ENCODE measurements at places on chromosomes 3 and 15.
A peak's percentile ranks its signal among the peaks of the same experiment; 100 is the strongest.

DNA sequence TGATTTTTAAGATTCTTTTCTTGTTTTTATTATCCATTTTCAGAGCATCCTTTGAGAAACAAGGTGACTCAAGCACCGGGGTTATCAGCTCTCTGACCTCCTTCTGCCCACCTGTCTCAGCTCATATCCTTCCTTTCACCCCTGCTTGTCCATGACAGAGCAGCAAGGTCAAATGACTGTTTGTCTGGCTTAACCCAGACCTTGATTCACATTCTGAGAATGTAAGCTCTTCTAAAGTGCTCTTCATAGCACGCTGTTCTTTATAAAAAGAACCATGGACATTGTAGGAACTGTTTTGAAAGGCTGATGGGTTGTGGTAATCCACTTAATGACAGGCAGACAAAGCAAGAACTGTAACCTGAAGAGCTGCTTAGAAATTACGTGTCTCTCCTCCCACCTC lies 122.5 kb downstream of the CHST2 start:
- DNase-seq: no peak

- DNase-seq: no peak
These were observed 31.6 kb downstream of the CFAP44 start for GRCh38 chr3:113409676-113410075.

GRCh38 chr3:143831208-143831607 lies 17.1 kb downstream of the SLC9A9 start:
- DNase-seq: no peak

- DNase-seq: no peak
These were observed 72.4 kb downstream of the RHCG start for GRCh38 chr15:89423981-89424380.

DNA sequence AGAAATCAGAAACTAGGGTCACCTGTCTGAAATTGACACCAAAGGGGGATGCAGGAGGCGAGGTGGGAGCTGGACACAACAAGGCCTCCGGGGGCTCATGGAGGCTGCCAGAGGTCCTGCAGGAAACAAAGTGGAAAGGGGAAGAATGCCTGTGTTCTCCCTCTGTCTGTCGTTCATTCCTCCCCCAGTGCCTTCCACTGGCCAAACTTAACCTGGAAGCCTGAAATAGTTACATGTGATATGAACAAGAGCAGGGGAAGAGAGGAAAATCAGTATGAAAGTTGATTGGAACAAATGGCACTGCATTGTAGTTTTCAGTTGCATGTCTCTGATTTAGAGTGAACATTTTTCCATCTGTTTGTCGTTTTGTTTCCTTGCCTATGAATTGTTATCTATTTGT lies 502.0 kb upstream of the CFAP20DC start:
- no peak for DNase-seq

- DNase-seq: no peak
These were observed 33.6 kb downstream of the RAF1 start for GRCh38 chr3:12630292-12630691.

DNA sequence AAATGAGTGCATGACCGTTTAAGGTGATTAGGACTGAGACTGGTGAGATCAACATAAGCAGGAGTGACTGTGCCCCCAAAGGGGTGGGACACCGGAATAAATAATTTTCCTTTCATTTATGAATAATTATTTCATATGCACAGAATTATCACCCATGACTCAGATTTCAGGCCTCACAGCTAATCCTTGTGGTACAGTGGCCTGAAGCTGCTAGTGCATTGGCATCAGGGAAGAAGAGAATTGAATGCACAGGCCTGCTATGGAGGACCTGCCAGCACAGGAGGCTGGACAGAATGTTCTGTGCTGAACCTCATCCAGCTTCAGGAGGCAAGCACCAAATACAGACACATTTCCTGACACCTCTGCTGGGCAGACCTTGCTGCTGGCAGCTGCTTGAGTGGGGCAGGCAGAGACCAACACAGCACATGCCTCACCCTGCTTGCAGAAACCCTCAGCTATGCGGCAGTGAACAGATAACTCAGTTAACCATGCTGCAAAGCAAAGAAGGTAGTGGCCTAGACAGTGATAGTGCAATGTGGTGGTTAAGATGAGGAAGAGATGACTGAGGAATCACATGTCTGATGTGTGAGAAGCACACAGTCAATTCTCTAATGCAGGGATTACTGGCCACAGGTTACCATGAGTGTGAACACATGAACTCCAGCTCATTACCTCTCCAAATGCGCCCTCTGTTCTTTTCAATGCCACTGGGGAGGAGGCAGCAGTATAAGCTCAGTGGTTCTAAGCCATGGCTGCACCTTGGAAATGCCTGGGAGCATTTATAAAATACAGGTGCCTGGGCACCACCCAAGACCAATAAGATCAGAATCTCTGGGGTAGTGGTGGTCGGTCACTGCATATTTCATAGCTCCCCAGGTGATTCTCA lies 68.1 kb upstream of the SCN5A start:
- no peak for DNase-seq

- no peak for DNase-seq
These were observed 2.4 kb downstream of the RASA2 start for GRCh38 chr3:141489203-141489602.

DNA sequence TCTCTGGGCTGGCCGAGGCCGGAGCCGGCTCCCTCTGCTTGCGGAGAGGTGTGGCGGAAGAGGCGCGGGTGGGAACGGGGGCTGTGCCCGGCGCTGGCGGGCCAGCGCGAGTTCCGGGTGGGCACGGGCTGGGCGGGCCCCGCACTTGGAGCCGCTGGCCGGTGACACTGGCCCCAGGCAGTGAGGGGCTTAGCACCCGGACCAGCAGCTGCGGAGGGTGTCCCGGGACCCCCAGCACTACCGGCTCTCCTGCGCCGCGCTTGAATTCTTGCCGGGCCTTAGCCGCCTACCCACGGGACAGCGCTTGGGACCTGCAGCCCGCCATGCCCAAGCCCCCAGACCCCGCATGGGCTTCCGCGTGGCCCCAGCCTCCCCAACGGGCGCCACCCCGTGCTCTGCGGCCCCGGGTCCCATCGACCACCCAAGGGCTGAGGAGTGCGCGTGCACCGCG lies 736.3 kb upstream of the ARRDC4 start:
- no peak for DNase-seq

DNA sequence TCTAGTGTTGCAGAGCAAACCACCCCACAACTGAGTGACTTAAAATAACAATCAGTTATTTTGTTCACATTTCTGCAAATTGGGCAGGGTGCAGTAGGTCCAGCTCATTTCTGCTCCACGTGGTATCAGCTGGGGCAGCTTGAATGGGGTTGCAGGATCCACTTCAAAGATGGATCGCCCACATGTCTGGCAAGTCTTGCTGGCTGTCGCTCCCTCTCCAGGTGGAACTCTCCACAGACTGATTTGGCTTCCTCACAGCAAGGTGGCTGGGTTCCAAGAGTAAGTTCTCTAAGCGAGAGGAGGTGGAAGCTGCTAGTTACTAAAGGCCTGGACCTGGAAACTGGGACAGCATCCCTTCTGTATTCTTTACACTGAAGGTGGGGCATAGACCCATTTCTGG lies 213.3 kb downstream of the SLC9A9 start:
- DNase-seq: peak; percentile 74

GRCh38 chr3:98592345-98592935 lies 971 bp downstream of the CPOX start:
- DNase-seq: no peak

- DNase-seq: no peak
These were observed 40.9 kb upstream of the STRIT1 start for GRCh38 chr3:155334215-155334913.

DNA sequence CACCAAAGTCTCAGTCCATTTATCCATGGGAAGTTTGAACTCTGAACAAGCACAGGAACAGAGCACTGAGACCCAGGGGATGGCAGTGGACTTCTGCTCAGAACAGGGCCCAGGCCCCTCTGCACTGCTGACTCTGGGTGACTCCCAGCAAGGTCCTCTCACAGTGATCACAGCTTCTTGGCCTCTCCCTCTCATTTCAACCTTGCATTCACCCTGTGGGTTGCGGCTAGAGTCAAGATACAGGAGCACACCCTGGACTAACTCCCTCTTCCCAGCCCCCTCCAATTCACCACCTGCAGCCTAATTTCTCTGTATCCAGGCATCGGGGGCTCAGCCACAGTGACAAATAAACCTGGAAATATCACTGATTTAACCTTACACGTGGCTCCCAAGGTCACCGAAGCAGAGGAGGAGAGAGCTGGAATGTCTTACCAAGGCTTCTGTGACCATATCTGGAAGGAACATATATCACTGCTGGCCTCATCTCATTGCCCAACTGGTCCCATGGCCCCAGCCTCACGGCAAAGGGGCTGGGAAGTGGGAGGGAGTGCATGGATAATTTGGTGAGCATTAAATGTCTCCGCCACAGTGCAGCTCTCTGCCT lies 1.2 kb downstream of the RTP3 start:
- DNase-seq: no peak

DNA sequence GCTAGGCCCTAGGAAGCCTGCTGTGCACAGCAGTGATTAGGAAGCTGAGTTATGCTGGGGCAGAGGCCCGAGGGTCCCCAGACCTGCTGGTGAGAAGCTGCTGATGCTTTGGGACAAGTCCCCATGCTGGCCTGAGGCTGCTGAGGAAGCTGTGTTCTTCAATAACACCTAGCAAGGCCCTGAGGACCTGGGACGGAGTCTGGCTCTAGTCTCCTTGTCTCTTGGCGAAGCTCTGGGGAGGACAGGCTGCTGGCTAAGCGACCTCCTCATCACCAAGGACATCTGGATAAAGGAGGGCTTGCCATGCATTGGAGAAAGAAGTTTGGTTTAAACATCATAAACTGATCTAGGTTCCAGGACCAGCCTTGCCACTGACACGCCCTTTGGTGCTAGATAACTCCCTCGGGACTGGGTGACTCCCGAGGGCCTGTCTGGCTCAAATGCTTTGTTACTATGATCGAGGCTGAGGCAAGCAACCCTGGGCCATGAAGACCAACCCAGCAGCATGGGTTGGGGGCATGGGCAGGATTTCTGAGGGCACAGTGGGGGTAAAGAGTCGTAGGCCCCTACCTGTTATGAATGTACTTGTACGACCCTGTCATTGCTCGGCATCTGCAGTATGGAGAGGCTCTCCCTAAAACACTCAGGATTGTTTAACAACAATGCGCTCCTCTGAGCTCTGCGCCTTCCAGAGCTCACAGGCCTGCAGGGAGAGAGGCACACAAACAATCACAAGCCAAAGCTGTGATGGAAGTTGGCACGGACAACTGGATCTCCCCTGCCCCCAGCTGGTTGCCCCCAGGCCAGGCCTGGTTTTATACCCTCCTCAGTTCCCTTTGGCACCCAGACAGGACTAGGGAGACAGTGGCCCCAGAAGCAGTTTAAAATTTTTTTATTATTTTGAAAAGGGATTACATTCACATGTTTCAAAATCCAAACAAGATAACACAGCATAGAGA lies 64.4 kb downstream of the LINGO1 start:
- DNase-seq: no peak

DNA sequence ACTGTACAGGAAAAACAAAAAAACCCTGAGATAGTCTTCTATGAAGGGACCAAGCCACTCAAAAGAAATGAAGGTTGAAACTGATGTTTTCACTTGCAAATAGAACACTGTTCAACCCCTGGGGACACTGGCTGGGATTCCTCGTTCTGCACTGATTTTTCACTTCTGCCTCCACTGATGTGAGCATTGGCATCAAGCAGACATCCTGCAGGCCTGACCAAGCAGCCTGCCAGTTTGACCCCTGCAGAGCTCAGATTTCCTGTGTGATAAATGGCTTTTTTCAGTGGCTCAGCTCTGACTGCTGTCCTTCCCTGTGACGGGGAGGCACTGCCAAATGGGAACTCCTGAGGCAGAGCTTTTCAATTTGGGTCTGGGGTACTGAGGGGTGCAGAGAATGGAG lies 50.0 kb downstream of the RASGRP1 start:
- no peak for DNase-seq

GRCh38 chr15:63370764-63371163 lies 10.9 kb downstream of the CA12 start:
- DNase-seq: no peak

- DNase-seq: no peak
These were observed 355.5 kb downstream of the LRTM1 start for GRCh38 chr3:54572197-54572895.

GRCh38 chr15:52097180-52097579 lies 15.4 kb downstream of the BCL2L10 start:
- peak; percentile 5 for DNase-seq

GRCh38 chr3:168053115-168053514 lies 42.6 kb downstream of the GOLIM4 start:
- no peak for DNase-seq

DNA sequence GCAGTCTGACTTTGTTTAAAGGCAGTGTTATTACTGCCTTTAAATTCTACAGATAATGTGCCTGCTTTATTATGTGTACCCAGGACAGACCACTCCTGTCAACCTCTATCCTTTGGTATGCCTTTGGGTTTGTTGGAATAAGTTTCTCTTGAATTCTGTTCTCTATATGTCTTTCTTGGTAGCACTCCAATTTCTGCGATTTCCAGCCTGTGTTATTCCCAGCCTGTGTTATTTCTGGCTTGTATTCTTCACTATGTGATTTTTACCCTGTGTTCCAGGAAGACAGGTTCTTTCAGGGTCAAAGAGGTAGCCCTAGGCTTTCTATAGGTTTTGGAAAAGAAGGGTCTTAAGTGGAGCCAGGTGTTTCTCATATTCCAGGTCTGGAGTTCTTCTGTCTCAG lies 407.4 kb upstream of the AZI2 start:
- DNase-seq: no peak

DNA sequence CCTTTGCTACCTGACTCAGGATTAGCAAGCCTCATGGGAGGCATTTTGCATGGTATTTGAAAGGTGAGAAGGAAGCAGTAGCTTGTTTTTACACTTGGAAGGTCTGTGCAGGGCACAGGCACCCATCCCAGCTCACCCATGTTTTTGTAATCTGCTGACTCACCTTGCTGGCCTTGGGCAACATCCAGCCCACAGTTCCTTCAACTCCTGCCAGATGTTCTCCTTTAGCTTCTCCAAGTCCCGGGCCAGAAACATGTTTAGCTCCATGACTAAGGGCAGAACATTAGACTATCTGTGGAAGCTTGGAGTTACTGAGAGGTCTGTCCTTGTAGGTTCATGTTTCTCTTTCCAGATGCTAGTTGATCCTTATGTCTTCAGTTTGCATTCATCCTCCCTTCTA lies 12.4 kb upstream of the ZNF770 start:
- DNase-seq: no peak

DNA sequence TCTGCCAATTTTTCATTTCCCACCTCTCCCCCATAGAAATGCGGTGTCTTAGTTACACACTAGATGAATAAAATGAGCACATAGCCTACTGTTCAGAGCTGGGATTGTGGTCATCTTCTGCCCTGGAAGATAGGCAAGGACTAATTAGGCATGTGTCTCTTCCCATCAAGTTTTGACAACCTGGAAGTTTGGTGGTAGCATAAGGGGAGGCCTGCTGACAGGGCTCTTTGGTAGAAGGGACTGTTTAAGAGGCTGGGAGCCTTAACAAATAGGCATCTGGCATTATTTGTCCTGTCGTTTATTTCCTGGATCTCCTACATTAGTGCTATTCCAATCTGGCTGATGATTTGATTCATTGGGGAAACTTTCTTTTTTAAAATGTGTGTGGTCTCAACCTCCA lies 512.3 kb downstream of the ZNF385D start:
- DNase-seq: no peak

DNA sequence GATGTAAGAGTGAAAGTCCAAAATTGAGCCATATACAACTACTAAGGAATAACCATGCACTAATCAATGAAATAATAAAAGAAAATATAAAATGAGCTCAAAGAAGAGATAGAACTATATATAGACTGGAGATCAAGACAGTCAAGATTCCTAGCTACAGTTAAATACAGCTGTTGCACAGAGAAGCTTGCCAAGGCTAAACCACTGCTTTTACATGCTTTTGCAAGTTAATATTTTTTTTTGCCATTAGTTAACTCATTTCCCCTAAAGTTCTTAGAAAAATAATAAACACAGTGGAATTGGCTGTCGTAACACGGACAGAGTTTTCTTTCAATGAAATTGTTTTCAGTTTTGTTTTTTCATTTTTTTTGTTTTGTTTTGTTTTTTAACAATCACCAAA lies 123.0 kb downstream of the VGLL3 start:
- no peak for DNase-seq
